HTR-8/SVneo (cell line): ENCODE measurements at places on chromosomes 7 and 10.

DNA sequence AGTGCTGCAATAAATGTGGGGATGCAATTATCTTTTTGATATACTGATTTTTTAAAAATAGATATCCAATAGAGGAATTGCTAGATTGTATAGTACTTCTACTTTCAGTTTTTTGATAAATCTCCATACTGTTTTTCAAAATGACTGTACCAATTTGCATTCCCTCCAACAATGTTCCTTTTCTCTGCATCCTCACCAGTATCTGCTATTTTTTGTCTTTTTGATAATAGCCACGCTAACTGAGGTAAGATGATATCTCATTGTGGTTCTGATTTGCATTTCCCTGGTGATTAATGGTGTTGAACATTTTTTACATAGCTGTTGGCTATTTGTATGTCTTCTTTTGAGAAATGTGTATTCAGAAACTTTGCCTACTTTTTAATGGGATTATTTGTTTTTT, 217.7 kb upstream of the MTPN start:
- no peak for DNase-seq

DNA sequence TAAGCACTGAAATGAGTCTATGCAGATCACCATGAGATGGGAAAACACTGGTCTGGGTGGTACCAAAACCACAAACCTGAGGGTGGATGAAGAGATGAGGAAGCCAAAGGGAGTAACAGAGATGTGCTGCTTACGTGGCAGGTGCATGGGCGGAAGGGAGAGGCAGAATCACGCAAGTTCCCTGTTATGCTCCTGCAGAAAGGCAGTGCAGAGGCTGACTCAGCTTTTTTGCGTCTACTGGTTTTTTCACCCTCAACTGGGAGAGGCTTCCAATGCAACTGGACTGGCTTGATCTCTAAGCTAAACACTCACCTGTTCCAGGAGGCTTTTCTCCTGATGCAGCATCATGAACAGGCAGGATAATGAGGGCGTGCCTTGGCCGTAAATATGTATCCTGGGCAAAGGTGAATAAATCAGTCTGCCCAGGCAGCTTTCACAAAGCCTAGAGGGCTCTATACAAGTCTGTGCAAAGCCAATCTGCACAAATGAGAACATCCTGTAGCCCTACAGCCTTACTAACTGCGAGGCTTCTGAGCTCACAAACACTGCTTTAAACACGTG, 95.4 kb upstream of the AFAP1L2 start:
- DNase-seq: no peak

DNA sequence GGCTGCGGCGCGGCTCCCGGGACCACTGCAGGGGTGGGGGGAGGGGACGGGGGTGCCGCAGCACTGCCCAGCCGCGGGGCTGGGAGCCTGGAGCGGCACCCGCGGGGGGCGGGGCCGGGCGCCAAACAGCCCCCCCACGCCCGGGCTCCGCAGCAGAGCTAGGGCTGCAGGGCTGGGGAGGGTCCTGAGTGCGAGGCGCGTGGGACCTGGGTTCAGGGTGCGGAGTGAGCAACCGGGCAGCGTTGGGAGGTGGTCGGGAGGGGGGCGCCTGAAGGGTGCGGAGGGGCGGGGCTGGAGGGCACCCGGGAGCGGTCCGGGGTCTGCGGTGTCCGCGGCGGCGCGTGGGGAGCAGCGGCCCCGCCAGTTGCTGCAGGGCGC, 528 bp downstream of the CAMK2G start:
- no peak for DNase-seq

DNA sequence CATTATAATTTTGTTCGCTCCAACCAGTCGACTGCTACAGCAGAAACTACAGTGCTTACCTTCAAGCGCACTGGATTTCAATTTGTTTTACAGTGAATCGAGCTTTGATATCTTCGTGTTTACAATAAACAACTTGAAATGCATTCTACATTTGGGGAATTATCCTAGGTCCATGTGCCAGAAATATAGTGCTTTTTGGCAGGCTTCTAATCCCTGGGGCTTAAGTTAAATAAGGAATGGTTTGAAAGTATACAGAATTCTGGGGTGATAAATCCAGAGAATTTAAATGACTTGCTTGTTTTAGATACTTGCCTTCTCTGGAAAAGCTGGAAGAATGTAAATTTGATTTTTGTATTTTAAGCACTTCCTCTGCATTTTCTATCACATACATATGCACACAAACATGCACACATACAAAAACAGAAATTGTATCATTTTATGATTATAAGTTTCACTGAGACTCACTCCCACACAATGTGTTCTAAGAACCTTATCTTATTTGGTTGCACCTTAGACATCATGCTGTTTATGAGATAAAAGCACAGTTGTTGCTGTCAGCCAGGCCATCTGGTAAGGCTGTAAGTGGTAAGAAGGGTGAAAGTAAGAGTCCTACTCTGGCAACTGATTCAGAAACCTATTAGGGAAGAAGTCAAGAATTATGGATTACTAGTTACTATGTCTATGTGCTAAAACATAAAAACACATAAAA, 347.2 kb upstream of the KCND2 start:
- DNase-seq: no peak

DNA sequence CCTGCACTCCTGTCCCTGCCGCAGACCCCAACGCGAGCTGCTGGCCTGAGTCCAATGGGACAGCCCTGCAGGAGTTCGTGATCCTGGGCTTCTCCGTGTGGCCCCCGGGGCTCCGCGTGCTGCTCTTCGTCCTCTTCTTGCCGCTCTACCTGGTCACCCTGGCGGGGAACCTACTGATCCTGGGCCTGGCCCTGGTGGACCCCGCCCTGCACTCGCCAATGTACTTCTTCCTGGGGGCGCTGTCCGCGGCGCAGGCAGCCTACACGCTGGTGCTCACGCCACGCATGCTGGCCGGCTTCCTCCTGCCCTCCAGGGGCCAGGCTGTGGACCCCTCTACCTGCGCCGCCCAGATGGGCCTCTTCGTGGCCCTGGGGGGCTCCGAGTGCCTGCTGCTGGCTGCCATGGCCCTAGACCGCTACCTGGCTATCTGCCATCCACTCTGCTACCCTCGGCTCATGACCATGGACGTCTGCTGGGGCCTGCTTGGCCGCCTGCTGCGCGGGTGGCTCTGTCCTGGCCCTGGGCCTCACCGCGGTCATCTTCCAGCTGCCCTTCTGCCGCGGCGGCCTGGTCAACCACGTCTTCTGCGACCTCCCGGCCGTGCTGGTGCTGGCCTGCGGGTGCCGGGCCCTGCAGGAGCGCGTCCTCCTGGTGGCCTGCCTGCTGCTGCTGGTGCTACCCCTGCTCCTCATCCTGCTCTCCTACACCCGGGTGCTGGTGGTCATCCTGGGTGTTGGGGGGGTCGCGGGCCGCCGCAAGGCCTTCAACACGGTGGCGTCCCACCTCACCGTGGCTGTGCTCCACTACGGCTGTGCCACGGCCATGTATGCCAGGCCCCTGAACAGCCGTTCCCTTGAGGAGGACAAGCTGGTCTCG, 71.7 kb downstream of the RBAK start:
- no peak for DNase-seq

- DNase-seq: no peak
Measured at GRCh38 chr7:47102331-47102841, 479.5 kb downstream of the TNS3 start.

GRCh38 chr7:108581655-108582491, 12.2 kb downstream of the DNAJB9 start:
- peak; percentile 25 for DNase-seq

GRCh38 chr7:27999829-28000228, 180.8 kb downstream of the JAZF1 start:
- DNase-seq: no peak

- DNase-seq: no peak
Measured at GRCh38 chr7:48899932-48900331, 24.4 kb upstream of the CDC14C start.

GRCh38 chr7:43208242-43208641, 95.8 kb downstream of the HECW1 start:
- no peak for DNase-seq

GRCh38 chr7:29488203-29488970, 75.2 kb upstream of the PRR15 start:
- no peak for DNase-seq

DNA sequence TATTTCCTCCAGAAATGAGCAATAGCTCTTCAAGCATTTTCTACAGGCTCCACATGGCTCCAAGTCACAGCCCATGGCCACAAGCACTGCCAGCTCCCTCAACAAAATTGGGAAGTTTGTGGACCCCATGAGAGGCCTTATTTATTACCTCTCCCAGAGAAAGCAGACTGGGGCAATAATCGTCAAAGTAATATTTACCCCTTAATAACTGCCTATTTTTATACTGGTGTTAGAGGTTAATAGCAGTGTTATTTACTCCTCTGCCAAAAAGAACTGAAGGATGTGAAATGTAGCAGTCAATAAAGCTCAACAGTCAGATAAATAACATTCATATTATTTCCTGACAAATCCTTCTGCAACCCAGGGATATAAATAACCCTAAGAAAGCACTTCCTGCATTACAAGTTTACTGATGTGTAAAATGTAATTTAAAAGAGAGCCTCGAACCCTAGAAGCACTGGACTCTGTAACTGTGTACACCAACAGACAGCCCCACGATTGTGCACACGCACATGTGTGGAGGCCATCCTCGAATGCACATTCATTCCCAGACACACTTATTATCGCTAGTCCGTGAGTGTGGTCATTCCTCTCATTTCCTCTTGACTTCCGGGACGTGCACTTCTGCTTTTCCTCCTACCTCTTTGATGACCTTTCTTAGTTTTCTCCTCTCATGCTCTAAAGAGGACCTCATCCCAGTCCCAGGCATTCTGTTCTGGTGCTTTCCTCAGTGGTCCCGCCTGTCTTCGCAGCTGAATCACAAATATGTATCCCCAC, 157.4 kb downstream of the EVX1 start:
- no peak for DNase-seq

- peak; percentile 68 for DNase-seq
Measured at GRCh38 chr7:36967387-36967786, 243.1 kb upstream of the AOAH start.

- no peak for DNase-seq
Measured at GRCh38 chr7:101862280-101863220, 45.1 kb downstream of the CUX1 start.

DNA sequence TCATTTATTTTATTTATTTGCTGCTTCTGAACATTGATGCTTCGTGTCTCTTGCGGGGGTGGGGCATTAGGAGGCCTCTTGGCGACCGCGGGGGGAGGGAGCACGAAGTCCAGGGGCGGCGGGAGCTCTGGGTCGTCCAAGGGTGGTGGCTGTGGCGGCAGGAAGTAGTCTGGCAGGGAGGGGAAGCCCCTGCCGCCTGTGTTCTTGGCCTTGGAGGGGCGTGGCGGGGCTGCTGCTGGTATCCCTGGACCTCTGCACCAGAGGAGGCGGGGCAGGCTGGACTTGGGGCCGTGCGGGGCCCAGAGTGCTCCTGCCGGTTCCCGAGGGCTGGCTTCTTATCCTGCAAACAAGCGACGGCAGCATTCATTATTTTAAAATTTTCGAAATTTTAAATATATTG, 70.5 kb upstream of the ABI1 start:
- DNase-seq: no peak

DNA sequence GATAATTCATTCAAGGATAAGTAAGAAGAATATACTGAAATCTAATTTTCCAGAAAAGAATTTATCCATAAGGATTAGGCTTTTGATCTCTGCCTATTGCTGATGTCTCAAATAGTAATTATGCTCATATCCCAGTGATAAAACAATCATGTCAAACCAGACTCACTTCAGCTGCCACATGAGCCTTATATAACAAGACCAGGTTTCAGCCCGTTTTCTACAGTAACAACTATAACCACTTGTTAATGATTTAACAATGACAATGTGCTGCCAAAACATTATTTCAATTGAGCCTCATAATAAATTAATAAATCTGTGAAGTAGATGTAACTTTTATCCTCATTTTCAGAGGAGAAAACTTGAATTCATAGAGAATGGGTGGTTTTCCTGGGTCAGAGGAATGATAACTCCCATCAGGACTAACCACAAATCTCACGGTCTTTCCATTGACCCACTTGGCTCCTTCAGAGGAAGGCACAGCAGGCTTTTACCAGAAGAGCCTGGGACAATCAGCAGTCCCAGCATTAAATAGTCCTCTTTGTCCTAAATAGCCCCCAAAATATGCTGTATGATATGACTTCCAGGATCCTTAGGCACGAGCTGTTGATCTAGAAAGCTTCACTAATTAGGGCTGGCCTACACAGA, 42.5 kb upstream of the SLIT1 start:
- DNase-seq: no peak

- DNase-seq: no peak
Measured at GRCh38 chr7:12643644-12644043, 43.8 kb upstream of the ARL4A start.

GRCh38 chr10:17179002-17179401, 22.5 kb downstream of the TRDMT1 start:
- DNase-seq: no peak

DNA sequence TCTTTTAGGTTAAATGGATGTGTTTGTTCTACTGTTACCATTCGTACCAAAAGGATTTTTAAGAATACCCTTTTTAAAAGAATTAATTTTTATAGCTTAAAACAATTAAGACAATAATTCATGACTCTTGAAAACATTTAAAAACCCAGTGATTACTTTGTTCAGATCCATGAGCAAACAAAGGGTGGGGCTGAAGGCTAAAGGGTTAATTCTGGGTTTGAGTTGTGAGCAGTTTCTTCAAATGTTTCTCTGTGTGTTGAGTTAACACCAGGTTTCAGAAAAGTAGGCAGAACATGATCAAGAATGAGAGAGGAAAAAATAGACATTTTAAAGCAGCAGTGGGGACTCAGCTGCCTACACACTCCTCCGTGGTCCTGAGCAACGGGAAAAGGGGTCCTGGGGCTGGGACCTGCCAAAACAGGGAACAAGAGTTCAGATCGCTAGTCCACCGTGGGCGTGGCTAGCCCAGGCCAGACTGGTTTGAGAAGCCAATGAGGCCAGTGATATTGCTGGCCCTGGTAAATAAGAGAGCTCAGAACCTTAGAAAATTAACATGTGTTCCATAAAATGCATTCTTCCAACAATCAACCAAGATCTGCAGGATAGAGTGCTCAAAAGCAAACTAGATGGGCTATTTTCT, 14.9 kb upstream of the EZH2 start:
- no peak for DNase-seq
